ENCODE measurements at places on chromosomes 7 and 10.

GRCh38 chr7:74404741-74405140 lies 49.0 kb upstream of the GTF2IRD1 start:
- DNase-seq: no peak

GRCh38 chr7:124085179-124085578 lies 52.3 kb upstream of the TMEM229A start:
- DNase-seq: no peak

DNA sequence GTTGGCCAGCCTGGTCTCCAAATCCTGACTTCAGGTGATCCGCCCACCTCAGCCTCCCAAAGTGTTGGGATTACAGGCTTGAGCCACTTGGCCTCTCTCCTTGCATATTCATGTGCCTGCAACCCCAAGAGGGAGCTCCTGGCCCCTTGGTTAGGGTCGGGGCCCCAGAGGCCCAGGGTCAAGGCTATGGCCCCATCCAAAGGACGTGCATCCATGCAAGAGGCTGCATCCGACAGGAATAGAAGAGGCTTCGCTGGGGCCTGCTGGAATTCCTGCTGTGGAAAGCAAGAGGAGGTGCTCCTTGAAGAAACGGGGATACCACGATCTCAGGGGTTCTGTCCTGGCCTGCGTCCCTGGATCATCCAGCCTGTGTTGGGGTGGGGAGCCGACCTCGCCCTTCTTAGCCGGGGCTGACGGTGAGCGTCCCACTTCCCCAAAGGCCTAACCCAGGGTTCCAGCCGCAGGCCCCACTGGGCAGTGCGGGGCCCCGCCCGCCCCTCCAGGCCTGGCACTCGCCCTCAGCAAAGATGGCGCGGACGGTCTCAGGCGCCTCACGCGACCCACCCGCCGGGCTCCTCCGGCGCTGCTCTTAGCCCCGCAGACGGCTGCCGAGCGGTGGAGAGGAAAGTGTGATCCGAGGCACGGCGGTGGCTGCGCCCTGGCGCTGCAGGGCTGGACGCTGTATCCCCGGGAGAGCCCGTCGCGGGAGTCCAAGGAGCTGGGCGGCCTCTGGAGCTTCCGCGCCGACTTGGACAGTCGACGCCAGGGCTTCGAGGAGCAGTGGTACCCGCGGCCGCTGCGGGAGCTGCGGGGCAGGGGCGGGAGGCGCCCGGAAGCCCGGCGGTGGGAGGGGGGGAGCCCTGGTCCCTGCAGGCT lies 54.7 kb downstream of the ZNF727 start:
- no peak for DNase-seq

DNA sequence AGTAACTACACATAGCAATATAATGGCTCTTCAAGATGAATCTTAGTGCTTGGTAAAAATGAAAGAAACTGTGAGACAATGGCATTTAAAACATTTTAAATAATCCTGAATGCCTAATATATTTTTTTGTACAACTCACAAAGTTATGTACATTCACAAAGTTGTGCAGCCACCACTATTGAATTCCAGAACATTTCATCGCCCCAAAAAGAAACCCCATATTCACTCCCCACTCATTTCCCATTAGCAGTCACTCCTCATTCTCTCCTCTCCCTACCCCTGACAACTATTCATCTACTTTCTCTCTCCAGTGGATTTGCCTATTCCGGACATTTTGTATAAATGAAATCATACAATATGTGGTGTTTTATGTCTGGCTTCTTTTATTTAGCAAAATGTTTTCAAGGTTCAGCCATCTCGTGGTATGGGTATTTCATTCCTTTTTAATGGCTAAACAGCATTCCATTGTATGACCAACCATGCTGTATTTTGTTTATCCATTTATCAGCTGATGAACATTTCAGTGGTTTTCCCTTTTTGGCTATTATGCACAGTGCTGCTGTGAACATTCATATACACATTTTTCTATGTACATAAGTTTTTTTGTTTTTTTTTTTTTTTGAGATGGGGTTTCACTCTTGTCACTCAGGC lies 34.7 kb downstream of the ENTPD7 start:
- DNase-seq: no peak

- DNase-seq: no peak
Observed at GRCh38 chr10:61655335-61655851, 7.3 kb upstream of the CABCOCO1 start.

DNA sequence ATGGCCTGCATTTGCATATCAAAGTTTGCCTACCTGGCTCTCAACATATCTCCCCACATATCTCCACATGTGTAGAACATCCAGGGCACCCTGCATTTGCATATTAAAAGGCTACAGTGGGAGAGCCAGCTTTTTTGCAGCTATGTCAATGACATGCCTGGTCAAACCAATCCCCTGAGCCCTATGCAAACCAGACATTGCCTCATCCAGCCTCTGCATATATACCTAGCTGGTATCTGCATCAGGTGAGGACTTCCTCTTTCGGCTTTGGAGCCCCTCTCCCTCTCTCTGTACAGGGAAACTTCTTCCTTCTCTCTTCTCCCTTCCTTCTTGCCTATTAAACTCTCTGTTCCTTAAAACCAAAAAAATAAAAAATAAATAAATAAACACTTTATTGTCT lies 142.7 kb upstream of the STEAP4 start:
- DNase-seq: no peak

DNA sequence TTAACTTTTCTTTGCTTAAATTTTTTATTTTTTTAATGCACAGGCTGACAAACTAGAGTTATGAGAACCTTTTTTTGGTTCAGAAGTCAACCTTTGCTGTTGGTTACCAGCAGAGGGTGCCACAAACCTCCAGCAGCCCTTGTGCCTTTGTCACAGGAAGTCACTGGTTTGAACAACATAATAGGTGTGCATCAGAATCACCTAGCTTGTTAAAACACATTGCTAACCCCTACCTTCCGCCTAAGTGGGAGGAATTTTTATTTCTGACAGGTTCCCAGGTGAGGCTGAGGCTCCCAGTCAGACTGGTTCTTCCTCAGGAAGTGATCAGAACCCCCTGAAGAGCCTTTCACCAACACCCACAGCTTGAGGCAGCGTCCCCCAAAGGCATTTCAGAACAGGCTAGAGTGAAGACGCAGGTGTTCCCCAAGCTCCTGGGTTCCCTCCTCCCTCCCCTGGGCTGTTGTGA lies 22.6 kb upstream of the VDAC2 start:
- DNase-seq: no peak

DNA sequence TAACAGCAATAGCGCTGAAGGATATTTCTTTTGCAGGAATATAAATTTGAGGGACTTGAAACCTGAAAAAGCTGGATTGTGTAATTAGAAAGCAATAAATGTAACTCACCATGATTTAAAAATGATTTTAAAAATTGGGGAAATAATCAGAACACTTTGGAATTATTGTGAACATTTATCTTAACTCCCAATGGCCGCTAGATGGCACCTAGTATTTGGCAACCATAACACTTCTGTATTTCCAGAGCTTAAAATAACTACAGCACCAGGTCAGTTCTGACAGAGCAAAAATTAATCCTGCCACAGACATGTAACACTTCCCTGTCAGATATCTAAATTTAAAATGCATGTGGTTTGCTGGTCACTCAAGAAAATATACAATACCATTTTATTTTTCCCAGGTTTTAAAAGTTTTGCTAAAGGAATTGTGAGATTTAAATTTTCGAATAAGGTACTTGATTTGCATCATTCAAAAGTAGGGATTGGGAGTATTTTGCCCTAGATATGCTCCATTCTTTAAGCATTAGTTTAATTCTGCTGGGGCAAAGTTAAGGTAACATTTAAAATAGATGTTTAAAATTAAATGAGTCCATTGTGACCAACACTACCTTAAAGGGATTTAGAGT lies 144.5 kb downstream of the PPP1R3A start:
- no peak for DNase-seq

DNA sequence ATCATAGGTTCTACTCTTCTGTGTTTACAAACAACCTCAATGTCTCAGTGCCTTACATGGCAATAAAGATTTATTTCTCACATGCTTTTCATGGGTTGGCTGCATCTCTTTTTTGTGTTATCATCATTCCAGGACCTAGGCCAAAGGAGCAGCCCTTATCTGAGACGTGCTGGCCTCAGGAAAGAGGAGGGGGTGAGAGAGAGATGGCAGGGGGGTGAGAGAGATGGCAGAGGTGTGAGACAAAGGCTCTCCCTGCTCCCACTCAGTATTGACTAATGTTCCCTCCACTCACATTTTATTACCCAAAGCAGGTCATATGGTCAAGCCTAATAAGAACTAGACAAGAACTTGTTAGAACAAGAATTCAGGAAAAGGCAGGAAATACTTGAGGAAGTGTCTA lies 120.1 kb upstream of the PRR15 start:
- DNase-seq: no peak

DNA sequence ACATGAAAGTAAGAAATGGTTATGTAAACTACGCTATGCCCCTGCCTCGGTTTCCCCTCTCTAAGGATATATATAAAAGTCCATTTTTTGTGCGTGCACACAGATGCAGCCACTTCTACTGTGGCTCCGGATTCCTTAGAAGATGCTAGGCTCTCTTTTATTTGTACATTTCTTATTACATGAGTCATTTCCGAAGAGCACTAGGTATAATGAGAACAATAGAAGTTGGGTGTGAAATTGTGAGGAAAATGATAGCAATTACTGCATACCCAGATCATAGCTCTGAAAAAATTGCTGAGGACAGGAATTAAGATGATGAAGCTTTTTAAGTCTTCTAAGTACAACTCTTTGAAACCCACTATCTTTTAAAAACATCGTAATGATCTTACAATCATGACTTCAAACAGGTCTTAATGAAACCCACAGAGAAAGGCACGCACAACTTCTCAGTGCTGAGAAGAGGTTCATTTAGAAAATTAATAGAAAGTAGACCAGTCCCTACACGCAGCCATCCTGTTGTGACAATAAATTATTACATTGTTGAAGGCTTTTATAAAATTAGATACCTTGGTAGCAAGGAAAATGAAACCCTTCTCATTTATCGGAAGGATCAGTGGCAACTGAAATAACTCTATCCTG lies 96.2 kb upstream of the FGFR2 start:
- DNase-seq: no peak

GRCh38 chr10:88899886-88900285 lies 19.8 kb downstream of the STAMBPL1 start:
- no peak for DNase-seq

GRCh38 chr10:15253951-15254807 lies 85.7 kb upstream of the NMT2 start:
- no peak for DNase-seq

- DNase-seq: no peak
Observed at GRCh38 chr7:138581065-138581464, 120.1 kb downstream of the SVOPL start.

DNA sequence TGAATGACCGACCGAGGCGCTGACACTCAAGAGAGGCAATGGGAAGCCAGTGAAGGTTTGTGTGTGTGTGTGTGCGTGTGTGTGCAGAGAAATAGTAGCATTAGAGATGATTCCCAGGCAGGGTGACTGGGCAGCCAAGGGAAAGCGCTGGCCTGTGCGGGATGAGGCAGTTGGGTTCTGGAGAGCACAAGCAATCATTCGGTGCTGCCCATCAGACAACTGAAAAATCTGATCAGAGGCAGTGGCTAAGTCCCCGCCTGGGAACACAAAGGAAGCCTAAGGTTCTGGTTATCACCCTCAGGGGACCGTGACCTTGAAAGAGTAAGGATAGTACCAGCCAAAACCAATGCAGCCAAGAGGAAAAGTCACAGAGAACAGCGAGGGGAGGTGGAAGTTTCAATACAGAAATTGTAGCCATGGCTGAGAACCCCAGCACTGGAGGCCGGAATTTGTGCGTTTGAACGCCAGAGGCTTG lies 868 bp upstream of the PDCD4 start:
- DNase-seq: no peak

DNA sequence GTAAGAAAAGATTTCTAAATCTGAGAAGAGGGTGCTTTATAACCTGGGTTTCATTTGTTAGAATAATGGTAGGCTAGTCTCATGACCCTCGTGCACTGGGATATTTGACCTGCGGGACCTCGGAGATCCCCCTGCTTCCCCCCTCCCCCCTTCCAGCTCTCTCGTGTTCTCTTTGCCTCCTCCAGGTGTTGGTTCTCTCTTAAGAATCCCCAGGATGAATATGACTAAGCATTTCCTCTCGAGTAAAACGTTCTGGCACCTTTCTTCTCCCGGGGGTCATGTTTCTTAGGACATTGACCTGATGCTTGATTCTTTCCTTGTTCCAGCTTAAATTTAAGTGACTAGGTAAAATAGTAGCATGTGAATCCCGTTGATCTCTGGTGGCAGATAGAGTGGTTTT lies 71.2 kb downstream of the SHH start:
- no peak for DNase-seq

DNA sequence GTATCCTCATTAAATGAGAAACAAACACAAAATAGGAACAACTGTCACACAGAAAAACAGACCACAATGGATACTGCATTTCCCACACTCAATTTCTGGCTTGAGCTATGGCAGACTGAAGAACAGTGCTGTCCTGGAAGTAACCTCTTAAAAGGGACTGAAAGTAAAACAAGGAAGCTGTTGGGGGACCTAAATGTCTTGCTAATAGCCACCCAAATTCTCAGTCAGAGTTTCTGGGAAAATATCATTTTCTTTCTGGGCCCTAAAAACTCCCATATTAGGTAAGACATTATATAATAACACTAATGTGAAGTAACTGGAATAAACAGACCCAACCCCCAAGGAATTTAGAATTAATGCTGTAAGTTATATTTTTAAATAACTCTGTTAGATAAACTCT lies 80.9 kb upstream of the TFEC start:
- DNase-seq: no peak

- no peak for DNase-seq
Observed at GRCh38 chr10:75655791-75656451, 224.5 kb downstream of the LRMDA start.

DNA sequence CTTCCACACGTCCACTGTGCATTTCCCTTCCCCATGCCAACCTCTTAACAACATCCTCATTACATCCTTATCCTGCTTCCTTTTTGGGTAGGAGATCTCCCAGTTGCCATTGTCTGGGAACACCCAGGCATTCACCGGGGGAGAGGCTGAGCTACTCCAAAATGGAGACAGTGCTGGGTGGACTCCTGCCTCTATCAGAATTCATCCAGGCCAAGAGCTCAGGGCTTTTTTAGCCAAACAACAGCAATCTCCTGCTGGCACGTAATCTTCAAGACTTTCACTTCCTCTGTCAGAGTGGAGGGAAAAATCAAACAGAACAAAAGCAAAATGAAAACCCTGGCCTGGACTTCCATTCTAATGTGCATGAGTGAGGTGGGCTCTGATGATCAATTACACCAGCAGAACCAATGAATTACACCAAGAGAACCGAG lies 245.0 kb downstream of the PRPF18 start:
- DNase-seq: no peak

Data from neuronal stem cell (in vitro differentiated cells).